ENCODE measurements at places on chromosomes 3 and 15. TPM values are rescaled to one million over a fixed set of nuclear protein-coding genes. Genes with fewer than 3 reads are reported as not detected.

PSTPIP1 gene
- total RNA-seq: 155 TPM

SLCO2A1 gene
- not detected for total RNA-seq

GPR171 gene
- total RNA-seq: 70.7 TPM

PLSCR2 gene
- not detected for total RNA-seq

SAMD7 gene
- total RNA-seq: not detected

ZPLD1 gene
- total RNA-seq: not detected

All from activated CD4-positive, alpha-beta memory T cell treated with anti-CD3 and anti-CD28 coated beads for 36 hours (primary cell).